Activated T-cell treated with anti-CD3 and anti-CD28 coated beads for 24 hours (primary cell): ENCODE measurements at places on chromosomes 7 and 10.

- DNase-seq, result no peak
Measured at GRCh38 chr10:46525177-46525823, 31.2 kb downstream of the GPRIN2 start.

- DNase-seq, result no peak
Measured at GRCh38 chr10:117221156-117221711, 19.7 kb upstream of the SLC18A2 start.

DNA sequence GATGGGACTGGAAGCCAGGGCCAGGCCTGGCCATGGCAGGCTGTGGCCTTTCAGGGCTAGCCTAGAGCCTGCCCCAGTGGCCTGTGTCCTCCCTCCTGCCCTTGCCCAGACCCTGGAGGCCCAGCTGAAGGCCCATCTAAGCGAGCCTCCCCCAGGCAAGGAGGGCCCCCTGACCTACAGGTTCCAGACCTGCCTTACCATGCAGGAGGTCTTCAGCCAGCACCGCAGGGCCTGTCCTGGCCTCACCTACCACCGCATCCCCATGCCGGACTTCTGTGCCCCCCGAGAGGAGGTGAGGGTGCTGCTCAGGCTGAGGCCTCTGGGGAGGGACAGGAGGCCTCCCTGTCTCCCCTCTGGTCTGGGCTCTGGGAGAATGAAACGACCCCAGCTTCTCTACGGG, 60.9 kb downstream of the PALD1 start:
- no peak for DNase-seq

GRCh38 chr10:124122211-124122610, 28.8 kb upstream of the CHST15 start:
- no peak for DNase-seq

DNA sequence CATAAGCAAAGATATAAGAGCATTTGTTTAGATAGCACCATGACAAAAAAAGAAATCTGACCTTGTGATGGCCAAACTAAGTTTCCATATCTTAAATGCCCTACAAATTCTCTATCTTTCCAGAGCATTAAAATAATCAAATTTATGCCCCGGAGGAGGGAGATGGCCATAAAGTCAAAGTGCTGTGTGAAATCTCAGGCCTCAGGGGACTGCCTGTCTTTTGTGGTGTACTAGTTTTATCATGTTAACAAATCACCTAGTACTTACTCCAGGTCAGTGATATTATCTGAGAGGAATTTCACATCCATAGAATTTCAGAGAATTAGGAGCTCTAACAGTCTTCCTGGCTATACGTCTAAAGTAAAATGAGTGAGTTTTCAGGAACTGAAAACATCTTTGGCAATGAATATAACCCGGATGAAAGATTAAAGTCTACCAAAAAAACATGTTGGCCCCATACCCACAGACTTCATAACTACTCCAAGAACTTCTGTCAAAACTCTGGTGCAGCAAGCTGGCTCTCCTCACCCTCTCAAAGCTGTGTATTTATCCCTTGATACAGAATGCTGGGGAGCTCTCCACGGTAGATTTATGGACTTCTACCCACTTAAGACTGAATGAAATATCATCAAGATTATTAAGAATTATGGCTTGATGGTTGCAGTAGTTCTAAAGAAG, 682.8 kb downstream of the SORCS1 start:
- DNase-seq, result no peak

GRCh38 chr7:43754596-43754995, 3.9 kb upstream of the BLVRA start:
- no peak for DNase-seq

GRCh38 chr10:128902031-128902710, 564.9 kb upstream of the MGMT start:
- DNase-seq, result no peak

GRCh38 chr7:3332308-3332707, 31.3 kb downstream of the SDK1 start:
- DNase-seq, result no peak

DNA sequence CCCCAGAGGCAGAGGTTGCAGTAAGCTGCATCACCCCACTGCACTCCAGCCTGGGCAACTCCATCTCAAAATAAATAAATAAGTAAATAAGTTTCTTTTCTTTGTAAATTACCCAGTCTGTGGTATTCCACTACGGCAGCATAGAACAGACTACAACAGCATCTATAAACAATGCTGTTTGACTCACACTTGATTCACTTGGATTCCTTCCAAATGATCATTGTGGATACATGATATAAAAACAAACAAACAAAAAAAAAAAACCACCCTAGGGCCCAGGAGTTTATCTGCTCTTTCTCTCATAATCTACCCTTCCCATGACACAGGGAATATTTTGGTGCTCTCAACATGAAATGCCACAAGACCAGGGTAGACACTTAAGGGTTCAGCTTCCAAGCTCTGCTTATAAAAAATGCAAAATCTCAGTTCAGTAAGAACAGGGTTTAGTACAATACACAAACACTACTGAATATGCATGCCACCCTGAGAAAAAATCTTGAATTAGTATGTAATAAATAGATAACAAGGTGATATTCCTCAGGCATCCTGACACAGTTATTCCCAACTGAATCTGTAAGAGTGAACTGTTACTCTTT, 200.9 kb downstream of the FAM107B start:
- no peak for DNase-seq

- DNase-seq, result no peak
Measured at GRCh38 chr7:70703785-70704184, 428.2 kb upstream of the GALNT17 start.

DNA sequence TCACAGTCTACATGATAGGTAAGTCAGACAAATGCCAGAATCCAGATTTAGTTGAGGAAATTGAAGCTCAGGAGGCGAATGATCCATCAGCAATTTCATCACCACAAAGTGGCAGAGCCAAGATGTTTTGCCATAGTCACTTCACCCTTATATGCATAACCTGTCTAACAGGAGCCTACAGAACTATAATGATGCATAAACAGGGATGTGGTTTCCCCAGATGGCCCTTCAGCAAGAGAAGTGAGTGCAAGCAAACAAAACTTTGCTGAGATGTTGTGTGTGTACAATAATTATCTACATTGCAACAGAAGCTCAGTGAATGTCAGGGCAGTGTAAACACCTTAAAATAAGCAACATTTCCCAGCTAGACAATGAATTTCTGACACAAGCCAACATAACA, 28.6 kb downstream of the PON3 start:
- no peak for DNase-seq

DNA sequence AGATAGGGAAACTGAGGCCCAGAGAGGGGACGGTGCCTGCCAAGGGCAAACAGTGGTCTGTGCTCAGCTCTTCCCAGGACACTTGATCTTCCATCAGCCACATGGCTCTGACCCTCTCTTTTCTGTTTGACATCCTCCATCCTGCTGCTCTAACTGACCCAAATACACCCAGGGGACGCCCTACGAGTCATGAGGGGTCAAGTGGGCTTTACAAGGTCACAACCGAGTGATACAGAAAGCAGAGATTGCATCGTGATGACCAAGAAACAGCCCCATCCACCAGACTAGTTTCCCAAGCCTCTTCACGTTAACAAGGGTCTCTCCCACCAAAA, 131.2 kb upstream of the UNC5B start:
- DNase-seq, result no peak

- DNase-seq, result no peak
Measured at GRCh38 chr7:100353685-100354330, 4.1 kb upstream of the PILRB start.

DNA sequence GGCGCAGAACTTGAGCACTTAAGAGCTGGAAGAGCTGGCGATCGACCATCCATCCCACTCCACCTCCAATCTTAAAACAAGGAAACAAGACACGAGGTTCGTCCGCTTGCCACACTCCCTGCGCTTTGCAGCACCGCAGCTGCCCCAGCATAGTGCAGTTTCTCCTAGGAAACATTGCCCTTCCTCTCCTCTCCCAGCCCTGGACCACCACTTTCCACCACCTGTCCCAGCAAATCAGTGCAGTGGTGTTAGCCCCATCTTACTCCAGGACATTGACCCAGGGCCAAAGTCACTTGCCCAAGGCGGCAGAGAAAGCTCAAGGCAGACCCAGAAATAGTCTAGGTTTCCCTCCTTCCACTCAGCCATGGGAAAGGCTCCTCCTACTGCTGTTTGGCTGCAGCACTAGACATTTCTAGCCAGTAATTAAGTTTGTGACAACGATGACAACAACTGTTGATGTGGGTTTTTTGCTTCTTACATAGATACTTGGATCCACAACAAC, 1.5 kb upstream of the PARD3 start:
- no peak for DNase-seq

GRCh38 chr10:93715345-93715744, 13.0 kb upstream of the FRA10AC1 start:
- no peak for DNase-seq

GRCh38 chr7:151380199-151381097, 29.4 kb downstream of the WDR86 start:
- DNase-seq, result no peak

DNA sequence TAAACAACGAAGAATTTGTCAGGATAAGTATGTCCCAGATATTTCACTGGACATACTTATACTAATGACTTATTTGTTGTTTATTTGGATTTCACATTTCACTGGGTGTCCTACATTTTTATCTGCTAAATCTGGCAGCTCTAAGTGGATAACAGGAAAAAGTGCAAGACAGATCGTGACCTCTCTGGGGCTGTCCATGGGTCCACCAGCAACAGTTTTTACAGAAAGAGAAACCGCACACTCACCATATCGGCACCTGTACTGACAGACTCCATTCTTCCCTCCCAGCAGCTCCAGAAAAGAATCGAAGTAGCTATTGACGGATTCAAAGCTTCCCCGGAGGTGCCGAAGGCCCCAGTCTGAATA, 393 bp downstream of the PLA2G12B start:
- DNase-seq, result no peak

- DNase-seq, result no peak
Measured at GRCh38 chr10:122546242-122546641, 14.3 kb upstream of the DMBT1 start.

- DNase-seq, result no peak
Measured at GRCh38 chr7:25665903-25666670, 437.8 kb upstream of the NPVF start.

DNA sequence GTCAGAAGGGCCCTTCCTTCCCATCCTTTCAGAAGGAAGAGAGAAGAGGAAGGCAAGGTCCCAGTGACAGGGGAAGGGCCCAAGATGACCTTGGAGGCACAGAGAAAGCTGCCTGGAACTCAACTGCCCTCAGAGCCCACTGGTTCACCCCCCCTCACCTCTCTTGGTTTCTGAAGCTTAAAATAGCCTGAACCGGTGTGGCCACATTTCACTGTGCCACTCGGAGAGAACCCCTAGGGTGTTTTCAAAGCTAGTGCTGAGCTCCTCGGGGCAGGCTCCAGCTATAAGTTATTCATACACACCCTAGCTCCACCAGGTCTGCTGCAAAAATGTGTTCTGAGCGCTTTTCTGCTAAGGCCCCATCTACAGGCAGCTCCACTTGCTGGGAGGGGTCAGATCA, 60.9 kb upstream of the ADRB1 start:
- no peak for DNase-seq

DNA sequence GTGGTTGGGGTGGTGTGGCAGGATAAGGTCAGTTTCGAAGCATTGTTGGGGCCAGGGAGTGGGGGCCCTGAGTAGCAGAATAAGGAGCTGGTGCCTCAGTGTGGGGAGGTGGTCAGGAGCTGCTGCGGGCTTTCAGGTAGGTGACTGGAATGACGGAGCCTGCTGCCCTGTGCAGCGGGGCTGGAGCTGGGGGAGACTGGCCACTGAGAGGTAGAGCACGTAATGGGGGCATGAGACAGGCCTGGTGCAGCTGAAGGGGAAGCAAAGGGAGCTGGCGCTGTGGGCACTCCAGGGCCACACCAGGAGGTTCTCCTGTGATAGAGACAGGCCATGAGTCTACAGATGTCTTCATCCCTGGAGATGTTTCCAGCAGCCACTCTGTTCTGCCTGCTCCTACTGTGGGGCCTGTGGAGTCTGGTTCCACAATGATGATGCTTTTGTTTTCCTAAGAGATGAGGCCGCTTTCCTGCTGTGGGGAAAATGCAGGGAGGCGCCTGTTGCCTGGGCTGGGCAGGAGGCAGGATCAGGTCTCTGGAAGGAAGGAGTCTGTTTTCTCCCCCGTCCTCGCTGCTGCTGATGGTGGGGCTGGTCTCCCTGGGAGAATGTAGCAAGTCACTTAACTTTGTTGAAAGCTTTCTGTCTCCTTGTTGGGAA, 31.1 kb downstream of the NUB1 start:
- DNase-seq, result no peak

- DNase-seq, result no peak
Measured at GRCh38 chr7:102412548-102412947, 16.4 kb downstream of the PRKRIP1 start.

GRCh38 chr7:54477083-54477482, 65.1 kb upstream of the VSTM2A start:
- DNase-seq, result no peak

DNA sequence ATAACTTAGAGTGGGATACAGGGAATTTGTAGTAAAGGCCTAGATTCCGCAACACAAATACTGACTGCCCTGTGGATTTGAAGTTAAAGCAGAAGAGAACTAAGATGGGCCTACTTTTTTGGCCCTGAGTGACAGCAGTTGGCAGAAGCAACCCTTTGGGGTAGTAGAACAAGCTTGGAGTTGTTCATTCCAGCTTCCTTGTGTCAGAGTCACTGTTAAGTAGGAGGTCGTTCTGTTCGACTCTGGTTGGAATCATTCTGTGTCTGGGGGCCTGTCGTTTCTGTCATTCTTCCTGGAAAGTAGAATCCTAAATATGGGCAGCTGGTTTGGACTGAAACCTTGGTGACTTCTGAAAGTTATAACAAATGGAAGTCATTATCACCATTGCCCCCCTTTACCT, 865.9 kb downstream of the LRMDA start:
- DNase-seq, result no peak

DNA sequence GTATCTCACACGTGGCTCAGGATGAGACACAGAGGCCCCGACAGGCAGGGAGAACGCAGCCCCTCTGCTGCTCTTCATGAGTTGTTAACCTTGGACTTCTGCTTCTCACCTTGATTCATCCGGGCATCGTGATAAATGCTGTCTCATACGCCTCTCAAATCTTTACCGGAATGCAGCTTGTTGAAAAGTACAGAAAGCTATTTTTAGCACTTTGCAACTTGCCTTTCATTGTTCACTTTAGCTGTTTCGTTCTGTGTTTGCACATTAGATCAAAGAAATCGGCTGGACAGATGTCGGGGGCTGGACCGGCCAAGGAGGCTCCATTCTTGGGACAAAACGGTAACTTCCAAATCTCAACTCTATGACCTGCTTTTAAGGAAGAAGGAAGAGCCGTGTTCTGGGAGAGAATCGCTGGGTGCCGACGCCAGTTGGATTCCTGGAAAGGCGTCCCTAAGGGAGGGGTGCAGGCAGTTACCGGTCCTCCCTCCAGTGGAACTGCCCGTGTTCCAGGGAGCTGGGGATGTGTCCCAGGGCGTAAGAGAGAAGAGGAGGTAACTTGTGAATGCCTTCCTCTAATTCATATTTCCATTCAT, 49.3 kb downstream of the PFKP start:
- no peak for DNase-seq

GRCh38 chr7:94697035-94697974, 41.4 kb upstream of the SGCE start:
- DNase-seq, result no peak

- no peak for DNase-seq
Measured at GRCh38 chr7:43112941-43113621, 634 bp downstream of the HECW1 start.
